ENCODE measurements at places on chromosomes 16 and 17.

- no peak for DNase-seq
These were observed 11.0 kb upstream of the CUEDC1 start for GRCh38 chr17:57966246-57966645.

- DNase-seq = no peak
These were observed 11.3 kb upstream of the COX10 start for GRCh38 chr17:14058051-14058450.

- DNase-seq = peak; percentile 60
These were observed 31.3 kb upstream of the MRPS23 start for GRCh38 chr17:57881143-57881542.

GRCh38 chr17:71593078-71593477, 527.7 kb upstream of the SOX9 start:
- DNase-seq = no peak

GRCh38 chr16:26717826-26718225, 348.9 kb upstream of the C16orf82 start:
- no peak for DNase-seq

DNA sequence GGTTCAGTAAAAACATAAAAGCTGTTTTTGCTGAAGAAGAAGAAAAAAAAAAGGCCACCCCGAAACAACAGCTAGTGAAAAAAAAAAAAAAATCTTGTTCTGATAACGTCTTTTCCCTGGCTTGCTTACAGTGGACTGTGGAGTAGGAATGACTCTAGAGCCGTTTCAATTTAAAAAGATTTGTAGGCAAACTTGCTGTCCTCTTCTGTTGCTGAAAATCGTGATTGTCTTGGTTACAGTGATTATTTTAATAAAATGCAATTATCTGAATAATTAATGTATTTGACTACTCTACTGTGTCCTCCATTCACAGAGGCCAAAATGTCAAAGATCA, 190.6 kb upstream of the TBX2 start:
- no peak for DNase-seq

DNA sequence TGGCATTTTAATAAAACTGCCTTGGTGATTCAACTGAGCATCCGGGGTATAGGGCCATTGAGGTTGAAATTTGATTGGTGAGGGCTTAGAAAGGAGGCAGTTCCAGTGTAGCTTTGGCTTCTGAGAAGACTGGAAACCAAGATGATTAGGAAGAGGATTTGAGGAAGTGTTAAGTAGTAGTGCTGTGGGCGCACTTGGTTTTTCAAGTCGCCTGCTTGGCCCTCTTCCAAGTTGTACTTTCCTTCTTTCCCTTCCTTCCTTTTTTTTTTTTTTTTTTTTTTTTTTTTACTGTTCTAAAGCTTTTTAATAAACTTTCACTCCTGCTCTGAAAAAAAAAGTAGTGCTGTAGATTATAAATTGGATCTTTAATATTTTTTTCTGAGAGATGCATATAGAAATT, 320.5 kb downstream of the UTP18 start:
- DNase-seq = no peak

DNA sequence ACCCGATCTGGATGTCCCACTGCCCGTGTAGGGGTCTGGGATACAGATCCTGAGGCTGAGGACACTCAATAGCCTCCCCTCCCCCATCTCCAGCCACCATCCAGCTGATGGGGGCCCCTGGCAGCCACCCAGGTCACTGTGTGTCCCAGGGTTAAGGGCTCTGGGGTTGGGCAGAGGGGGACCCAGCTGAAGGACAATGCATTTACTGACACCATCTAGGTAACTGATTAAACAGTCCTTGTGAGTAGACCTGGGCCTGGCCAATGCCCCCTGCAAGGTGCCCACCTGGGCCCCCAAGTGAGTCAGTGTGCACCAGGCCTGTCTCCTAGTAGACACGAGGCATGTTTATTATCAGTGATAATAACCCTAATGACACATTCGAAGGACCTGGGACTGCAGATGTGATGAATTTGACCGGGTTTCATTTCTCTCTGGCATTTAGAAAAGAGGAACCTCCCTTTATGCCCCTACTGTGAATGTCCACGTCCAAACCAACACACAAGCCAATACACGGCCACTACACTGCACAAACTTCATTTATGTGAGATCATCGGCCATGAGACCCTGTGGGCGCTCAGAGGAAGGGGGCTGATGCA, 261.9 kb upstream of the FOXF1 start:
- DNase-seq = no peak

DNA sequence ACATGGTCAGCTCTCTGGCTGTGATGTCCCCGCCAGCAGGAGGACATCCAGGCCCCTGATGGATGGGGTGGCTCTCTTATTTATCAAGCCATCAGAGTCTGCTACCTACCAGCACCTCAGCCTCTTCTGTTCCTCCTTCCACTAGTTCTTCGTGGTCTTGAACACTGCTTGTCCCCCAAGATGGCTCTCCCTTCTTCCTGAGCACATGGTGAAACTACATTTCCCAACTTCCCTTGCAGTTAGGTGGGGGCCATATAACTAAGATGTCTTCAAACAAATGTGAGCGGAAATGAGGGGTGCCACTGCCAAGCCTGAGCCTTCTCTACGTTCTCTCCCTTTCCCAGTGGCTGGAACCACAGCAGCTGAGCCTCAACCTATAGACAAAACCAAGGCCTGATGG, 29.8 kb upstream of the CCDC182 start:
- DNase-seq = no peak

DNA sequence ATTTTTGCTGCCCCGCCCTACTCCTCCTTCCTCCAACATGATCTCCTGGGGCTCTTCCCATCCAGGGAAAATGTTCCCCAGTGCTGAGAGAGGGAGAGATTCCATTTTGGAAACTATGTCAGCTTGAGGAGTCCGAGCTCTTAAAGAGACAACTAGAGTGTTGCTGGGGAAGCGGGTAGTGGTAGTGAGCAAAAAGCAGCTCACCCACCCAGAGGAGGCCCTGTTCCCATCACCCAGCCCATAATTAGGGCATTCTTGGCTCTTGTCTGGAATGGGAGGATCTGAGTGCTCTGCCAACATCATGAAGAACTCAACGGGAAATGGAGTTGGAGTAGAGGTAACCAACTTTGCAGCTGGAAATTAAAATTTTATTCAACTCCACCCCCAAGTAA, 9.1 kb upstream of the MSL1 start:
- no peak for DNase-seq

DNA sequence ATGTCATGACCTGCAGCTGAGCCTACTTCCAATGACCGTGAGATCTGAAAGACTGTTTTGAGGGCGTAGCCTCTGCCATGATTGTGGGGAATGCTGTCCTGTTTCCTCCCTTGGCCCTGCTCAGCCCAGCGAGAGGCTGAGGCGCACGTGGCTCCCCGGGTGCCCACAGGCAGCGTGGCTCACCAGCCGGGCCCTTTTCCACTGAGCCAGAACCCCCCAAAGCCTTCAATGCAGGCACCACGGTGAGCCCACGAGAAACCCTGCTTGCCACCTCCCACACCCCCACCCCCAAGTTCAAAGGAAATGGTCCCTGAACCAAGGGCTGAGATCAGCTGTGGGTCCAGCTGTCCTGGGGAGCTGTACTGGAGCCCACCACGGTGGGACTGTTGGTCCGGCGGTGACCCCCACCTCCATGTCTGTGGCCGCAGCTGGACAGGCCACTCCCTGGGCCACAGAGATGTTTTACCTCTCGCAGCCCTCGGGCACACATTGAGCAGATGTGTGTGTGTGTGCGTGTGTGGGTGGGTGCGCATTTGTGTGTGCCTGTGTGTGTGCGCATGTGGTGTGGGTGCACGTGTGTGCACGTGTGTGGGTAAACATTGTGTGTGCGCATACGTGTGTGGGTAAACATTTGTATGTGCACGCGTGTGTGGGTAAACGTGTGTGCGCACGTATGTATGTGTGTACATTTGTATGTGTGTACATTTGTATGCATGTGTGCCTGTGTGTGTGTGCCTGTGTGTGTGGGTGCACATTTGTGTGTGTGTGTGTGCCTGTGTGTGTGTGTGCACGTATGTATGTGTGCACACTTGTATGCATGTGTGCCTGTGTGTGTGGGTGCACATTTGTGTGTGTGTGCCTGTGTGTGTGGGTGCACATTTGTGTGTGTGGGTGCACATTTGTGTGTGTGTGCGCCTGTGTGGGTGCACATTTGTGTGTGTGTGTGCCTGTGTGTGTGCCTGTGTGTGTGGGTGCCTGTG, 5.0 kb upstream of the MC1R start:
- no peak for DNase-seq

Data from ELF-1 (cell line).